ENCODE measurements at places on chromosomes 1 and 21.

DNA sequence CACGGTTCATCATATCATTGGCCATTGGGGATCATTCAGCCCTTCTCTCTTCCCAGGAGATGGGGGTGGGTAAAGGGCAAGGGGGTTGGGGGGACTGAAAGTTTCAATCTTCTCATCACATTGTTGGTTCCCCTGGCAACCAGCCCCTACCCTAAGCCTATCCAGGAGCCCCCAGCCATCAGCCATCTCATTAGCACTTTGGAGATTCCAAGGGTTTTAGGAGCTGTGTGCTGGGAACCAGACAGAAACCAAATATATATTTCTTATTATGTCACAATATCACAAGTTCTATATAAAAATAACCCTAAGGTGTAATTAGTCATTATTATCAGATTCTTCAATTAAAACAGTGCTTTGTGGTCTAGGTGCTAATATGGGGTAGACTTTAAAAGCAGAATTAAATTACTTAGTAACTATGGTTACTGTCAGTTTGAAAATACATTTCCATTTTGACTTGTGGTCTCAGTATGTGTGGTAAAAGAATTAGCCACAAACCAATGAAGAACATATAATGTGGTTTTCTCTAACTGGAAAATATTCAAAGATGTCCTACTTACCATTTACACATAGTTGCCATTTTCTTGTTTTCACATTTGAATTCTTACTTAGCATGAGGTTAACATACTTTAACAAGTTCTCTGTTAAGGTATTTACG lies 28.1 kb downstream of the IL23R start:
- no peak for DNase-seq

- no peak for DNase-seq
These were observed 16.1 kb upstream of the LDLRAP1 start for GRCh38 chr1:25527226-25527846.

DNA sequence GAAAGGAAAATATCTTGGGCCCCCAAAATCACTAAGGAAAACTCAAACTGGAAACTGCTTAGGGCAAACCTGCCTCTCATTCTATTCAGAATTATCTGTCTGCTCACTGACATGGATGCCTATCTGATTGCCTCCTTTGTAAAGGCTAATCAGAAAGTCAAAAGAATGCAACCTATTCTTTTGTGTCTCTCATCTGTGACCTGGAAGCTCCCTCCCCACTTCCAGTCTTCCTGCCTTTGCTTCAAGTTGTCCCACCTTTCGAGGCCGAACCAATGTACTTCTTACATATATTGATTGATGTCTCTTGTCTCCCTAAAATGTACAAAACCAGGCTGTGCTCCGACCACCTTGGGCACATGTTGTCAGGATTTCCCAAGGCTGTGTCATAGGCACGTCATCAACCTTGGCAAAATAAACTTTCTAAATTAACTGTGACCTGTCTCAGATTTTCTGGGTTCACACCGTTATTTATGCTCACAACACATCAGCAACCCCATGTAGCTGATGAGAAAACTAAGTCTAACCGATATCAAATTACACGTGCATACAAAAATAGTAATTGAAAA lies 302.3 kb upstream of the NRIP1 start:
- no peak for DNase-seq

DNA sequence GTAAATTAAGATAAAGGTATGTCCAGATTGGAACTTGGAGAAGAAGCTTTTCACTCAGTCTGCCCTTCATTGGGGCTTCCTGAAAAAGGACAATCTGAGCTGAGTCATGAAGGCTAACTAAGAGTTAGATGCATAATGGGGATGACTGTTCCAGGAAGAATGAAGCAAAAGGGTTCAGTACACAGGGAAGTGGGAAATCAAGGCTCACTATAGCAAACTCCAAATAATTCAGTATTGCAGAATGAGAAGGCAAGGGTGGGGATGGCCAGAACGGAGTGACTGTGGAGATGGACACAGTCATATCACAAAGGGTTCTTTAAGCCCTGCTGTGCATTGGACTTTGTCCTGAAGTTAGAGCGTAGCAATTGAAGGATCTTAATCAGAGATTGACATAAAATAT lies 158.3 kb downstream of the FGGY start:
- no peak for DNase-seq

GRCh38 chr1:167423684-167424619 lies 94.4 kb downstream of the CD247 start:
- no peak for DNase-seq

DNA sequence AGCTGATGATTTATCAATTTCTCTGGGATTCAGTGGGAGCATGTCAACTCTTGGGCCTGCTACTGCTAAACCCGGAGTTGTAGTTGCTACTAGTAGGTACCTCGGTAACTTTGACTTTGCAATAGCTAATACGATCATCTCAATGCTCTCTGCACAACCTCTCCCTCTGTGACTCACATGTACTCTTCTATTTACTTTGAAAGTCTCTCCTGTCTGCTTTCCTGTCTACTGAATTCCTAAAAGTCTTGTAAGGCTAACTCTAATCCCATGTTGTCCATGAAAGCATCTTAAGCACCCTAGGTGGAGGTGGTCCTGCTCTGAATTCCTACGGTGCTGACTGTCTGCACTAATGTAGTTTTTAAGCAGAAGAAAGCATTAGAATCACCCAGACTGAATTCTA lies 29.3 kb downstream of the SLC9C2 start:
- DNase-seq, result no peak

- no peak for DNase-seq
These were observed 14.5 kb downstream of the TBX15 start for GRCh38 chr1:118973531-118974137.

DNA sequence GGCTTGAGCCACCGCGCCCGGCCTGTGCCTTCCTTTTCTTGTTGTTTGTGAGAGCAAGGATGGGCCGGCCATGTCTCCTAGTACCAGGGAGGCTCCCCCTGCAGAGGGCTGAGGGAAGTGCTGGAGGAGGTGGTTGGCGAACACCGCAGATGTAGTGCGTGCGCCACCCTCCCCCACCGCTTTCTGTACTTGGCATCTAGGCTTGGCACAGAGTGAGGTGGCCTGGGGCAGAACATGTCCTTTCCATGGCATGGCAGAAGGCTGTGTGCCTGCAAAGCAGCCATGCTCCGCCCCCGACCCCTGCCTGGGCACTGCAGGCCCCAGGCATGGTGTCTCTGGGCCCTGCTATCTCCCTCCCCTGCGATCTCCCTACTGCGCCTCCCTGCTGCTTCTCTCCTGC lies 30.7 kb downstream of the ALPL start:
- peak; percentile 67 for DNase-seq

DNA sequence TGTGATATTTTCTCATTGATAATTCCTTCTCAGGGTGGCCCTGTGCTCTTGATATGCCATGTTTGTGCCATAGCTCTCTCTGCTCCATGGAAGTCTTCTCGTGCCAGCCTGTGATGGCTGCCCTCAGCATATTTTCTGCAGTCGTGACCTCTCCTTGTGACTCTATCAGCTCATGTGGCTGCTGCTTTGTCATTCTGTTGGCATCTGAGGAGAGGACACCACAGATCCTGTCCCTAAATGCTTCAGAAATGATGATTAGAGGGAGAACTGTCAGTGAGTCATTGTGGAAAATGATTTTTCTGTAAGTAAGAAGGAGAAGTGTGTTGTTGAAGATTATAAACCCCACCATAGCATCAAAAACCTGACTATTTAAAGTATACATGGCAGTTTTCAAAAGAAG lies 286.0 kb downstream of the ADGRL2 start:
- no peak for DNase-seq

DNA sequence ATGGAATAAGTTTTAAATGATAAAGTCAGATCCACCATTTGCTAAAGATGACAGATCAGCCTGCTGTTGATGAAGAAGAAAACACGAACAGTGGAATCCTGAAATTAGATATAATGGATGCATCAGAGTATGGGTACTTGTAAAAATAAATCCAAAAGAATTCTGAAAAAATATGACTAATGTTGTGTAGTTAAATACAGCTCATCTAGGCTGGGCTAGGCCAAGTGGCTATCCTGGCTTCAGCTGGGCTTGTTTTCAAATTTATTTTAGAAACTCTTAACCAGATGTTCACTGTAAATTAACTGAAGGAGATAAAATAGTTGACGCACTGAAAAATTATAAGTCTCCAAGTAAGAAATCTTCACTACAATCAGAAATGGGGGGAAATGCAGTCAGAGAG lies 7.4 kb upstream of the RGS2 start:
- no peak for DNase-seq

- DNase-seq, result no peak
These were observed 24.6 kb upstream of the SPAG17 start for GRCh38 chr1:118209648-118210047.

DNA sequence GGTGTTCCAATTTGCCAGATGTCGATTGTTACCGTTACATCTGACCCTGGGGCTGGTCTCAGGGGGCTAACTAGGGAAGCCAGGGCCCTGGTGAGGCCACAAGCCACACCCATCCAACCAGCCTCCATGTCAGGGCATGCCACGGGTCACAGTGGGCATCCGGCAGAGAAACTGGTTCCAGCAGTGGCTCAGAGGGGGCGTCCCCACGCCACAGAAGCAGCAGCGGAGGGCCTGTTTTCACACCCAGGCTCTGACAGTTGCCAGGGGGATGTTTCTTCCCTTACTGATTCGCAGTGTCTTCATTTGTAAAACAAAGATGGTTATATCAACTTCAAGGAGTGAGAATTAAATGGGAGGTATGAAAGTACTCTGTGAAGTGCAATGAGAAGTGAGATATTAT lies 75.0 kb upstream of the COX20 start:
- DNase-seq, result no peak

DNA sequence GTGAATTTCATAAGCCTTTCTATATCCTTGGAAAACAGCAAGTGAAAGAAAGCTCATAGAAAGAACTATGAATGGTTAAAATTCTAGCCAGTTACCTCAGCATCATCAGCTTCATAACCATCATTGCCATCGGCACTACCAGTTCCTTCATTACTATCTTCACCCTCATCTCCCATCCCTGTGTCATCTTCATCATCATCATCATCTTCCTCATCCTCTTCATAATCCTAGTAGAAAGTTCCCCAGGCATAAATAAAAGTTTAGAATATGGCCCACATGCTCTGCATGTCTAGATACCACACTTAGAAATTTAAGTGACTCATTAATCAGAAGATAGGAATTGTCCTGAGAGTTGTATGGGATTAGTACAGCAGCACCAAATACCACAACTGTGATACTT lies 49.0 kb downstream of the TPR start:
- no peak for DNase-seq

GRCh38 chr1:113978863-113979702 lies at the start of gene OLFML3:
OLFML3 (plus strand) TSS chr1:113979474; CDS start chr1:113979517, 43 bp downstream.
- DNase-seq, result peak; percentile 66

DNA sequence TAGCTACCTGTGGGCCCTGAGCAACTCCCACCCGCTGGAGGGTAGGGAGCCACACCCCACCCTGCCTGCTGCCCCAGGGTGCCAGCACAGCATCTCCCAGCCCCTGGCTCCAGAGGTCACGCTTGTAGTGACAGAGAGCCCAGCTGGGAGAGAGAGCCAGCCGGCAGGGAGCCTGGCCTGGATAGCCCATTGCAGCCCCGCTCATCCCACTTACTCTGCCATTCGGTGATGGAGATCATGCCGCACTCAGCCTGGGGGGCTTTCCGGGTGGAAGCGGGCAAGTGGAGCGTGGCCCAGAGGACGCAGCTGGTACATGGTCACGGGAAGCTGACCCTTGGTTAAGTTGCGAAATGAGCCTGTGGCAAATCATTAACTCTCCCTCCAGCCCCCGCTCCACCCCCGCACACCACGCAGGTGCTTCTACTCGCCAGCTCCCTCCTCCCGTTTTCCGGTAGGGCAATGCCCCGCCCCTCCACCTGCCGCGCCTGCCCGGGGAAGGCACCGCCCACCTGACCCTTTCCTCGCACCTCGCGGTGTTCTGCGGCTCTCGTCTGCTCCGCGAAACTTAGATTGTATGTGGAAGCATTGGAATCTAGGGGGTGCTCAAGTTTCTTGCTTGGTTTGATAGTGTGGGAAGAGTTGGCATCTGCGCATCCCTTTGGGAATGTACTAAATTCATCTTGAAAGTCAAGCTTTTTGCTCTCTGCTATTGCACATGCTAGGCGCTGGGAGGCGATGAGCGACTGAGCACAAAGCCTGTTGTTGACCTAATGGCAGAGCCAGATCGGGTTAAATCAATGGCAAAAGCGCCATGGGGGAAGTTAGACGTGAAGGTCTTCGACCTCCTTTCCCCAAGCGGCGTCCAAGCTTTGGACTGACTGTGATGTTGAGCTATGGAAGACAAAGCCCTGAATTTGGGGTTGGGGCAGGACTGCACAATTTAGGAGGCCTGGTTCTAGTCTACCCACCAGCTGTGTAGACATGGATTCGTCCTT lies at the start of gene GOLT1A:
Gene GOLT1A (minus strand): TSS at position 321 of the 995 bp plus-strand sequence. CDS start 82 bp downstream, at position 239.
- peak; percentile 78 for DNase-seq

GRCh38 chr1:118101999-118102398 lies 83.0 kb downstream of the SPAG17 start:
- DNase-seq, result no peak

GRCh38 chr1:24992124-24992760 lies 62.2 kb upstream of the RUNX3 start:
- DNase-seq, result no peak

DNA sequence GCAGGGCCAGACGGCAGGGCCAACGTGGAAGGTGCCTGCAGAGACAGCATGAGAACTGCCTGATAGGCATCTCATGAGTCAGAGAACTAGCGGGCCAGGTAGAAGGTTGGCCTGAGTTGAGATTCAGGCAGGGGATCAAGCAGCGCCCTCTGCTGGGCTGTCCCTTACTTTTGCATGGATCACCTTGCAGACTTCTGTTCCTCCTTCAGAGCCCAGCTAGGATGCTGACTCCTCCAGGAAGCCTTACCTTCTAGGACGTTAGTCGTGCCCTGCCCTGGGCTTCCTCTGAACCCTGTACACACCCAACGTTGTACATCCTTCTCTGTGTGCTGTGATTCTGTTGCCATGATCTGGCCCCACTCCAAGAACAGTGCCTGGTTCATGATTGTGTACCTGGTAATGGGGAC lies 231.3 kb upstream of the VAMP3 start:
- peak; percentile 74 for DNase-seq

- no peak for DNase-seq
These were observed 158.3 kb upstream of the CACNA1E start for GRCh38 chr1:181324797-181325616.
